ENCODE measurements at places on chromosomes 5 and 9.
A peak's percentile ranks its signal among the peaks of the same experiment; 100 is the strongest.

GRCh38 chr5:127876384-127876783 lies 173.2 kb downstream of the CCDC192 start:
- no peak for DNase-seq

- DNase-seq = no peak
These were observed 14.0 kb downstream of the ATP10B start for GRCh38 chr5:160837749-160838593.

- no peak for DNase-seq
These were observed 430 bp upstream of the MSH3 start for GRCh38 chr5:80654054-80654390.

DNA sequence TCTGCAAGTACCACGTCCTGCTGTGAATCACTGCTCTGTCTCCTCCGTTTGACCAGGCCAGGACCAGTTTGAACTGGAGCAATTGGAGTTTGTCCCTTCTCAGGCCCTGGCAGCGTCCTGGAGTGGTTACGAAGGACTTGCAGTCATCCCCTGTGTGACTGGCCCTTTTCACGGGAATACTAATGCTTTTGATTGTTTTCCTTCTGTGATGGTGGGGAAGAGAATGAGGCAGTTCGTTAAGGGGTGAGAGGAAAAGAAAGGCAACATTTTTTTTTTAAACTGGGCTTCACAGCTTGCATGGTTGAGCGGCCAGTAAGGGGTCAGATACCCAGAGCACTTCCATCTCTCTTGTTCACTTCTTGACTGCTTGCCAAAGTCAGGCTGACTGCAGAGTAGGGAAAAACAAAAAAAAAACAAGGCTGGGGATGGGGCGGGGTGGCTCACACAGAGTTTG lies 153.5 kb upstream of the STK32A start:
- no peak for DNase-seq

- DNase-seq = peak; percentile 53
These were observed 681 bp downstream of the FNIP1 start for GRCh38 chr5:131795879-131796792.

GRCh38 chr9:120532475-120532874 lies 47.5 kb downstream of the CDK5RAP2 start:
- DNase-seq = peak; percentile 37

- DNase-seq = no peak
These were observed 239.7 kb upstream of the ZNF608 start for GRCh38 chr5:124986170-124986569.

DNA sequence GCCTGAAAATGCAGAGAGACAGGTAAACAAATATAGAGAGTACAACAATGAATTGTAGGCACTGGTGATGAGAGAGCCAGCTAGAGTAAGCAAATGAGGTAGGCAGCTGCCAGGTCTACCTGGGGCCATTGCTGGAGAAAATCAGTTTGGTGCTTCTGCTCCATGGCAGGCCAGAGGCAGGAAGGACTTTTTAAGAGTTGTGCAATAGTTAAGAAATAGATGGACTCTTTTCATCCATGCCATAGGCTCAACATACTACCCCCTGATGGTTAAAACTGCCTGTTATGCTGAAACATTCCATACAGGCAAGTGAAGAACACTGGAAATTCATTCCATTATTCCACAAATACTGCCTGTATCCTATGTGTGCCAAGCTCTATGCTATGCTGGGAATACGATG lies 86.5 kb upstream of the CCDC112 start:
- DNase-seq = no peak

GRCh38 chr9:25716220-25716872 lies 38.1 kb upstream of the TUSC1 start:
- peak; percentile 84 for DNase-seq

GRCh38 chr9:135126451-135127187 lies 39.2 kb downstream of the OLFM1 start:
- no peak for DNase-seq

- DNase-seq = no peak
These were observed 21.2 kb downstream of the FTMT start for GRCh38 chr5:121872856-121873255.

GRCh38 chr5:142684508-142685041 lies 1.3 kb downstream of the FGF1 start:
- DNase-seq = no peak

DNA sequence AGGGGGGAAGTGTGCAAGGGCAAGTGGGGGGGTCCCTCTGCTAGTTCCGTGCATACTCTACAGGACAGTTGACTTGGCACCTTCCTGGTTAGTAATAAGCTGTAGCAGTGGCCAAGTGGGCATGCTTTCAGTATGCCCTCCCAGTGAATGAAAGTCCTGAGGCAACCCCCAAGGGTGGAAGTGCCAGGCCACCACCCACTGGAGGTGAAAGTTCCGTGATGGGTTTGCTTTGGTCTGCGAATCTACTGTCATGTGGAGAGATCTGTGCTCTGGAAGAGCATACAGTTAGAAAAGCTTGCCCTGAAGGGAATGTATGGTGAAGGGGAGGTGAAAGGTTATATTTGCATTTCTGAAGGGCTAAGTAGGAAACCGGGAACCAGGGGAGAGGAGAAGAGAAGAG lies 10.3 kb downstream of the FXN start:
- DNase-seq = no peak

DNA sequence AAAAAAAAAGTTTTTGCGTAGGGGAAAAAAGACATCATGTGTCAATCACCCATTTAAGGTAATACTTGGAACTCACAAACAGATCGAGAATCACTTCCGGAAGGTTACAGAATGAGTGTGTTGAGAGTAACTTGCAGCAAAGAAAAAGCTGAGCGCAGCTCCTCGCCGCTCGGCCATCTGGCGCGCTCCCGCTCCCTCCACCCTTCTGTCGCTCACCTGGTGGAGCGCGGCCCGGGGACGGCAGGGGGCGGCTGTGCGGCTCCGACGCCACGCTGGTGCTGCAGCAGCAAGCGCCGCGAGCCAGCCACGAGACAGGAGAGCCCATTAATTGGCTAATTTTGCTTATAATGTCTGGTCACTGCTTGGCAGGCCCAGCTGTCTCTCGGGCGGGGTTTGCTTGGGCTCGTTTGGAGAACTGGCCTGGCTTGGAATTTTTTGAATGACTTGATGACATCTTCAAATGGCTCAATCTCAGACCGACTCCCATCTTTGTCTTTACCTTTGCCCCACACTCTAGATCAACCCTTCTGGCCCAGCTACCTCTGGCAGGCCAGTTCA lies 601.8 kb downstream of the CCDC171 start:
- DNase-seq = peak; percentile 31

DNA sequence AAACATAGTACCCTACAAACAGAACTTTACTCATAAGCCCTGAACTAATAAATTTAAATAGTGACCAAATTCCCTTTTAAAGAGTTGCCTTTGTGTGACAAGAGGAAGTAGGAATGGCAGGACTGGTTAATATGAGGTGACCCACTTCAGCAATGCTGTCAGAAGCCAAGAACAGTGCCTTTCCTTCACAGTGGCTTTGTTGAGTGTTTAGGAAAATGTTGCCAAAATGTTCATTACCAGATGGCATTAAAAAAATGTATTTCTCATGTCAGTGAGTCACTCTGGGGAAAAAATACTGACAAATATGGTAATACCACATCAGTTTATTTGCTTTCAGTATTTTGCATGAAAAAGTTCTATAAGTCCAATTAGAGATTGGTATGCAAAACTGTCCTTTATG lies 103.3 kb downstream of the DIRAS2 start:
- no peak for DNase-seq

GRCh38 chr5:74082512-74083055 lies 456.6 kb downstream of the ARHGEF28 start:
- DNase-seq = no peak

- no peak for DNase-seq
These were observed 3.1 kb upstream of the UNC13B start for GRCh38 chr9:35158501-35159280.

GRCh38 chr9:126783949-126784348 lies 20.9 kb upstream of the ZBTB43 start:
- DNase-seq = no peak

- peak; percentile 35 for DNase-seq
These were observed 12.0 kb downstream of the REXO4 start for GRCh38 chr9:133405508-133406438.

Data from fibroblast of pulmonary artery (primary cell).